8988T (cell line): ENCODE measurements at places on chromosomes 5 and 9.

- DNase-seq: no peak
Observed at GRCh38 chr5:107949688-107950341, 279.1 kb upstream of the EFNA5 start.

DNA sequence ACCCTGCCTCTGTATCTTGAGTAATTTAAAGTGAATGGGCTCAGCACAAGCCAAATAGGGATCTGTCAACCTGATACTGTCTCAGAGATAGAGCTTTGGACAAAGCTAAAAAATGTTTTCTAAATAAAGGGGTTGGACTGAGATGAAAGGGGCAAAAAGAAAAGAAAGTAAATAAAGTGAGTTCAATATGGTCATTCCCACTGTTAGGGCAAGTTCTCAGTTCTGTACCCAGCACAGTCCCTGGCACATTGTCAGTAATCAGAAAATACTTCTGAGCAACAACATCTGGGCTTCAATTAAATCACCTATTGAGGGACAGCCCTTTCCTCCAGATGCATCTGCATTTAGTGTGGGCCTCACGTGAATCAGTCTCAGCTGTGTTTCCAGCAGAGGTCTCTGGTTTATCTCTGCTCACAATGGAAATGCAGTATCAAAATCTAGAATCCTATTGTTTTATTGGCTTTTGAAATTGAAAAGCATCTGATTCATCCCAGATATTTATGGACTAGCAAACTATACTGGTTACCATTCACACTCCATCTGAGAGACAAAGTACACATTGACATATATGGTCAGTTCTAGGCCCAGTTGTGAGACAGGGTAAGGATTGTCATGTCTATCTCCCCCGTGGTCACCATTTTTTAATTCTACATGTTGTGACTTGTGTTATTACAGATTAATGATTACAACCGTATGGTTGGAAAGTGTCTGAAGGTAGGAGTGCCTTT, 35.6 kb downstream of the ZNF474 start:
- no peak for DNase-seq

- DNase-seq: no peak
Observed at GRCh38 chr5:13972029-13972428, 27.5 kb upstream of the DNAH5 start.

DNA sequence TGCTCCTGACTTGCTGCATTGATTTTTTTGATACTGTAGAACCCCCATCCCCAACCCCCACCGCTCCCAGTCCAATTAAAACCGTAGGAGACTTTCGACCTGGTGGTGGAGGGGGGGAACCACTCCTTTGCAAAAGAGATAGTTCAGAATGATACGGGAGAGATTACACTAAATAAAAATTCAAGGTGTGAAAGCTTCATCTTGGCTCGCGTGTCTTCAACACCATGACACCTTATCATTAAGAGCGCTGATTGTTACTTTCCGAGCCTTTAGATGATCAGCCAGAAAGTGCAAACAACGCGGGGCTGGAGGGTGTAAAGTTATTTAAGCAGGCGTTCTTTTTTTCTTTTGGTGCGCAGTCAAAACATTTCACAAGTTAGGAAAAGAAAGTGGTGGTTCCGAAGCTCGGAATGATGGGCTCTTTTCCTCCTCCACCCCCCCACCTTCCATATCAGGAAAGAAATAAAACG, 1.3 kb upstream of the ZNF462 start:
- DNase-seq: no peak

DNA sequence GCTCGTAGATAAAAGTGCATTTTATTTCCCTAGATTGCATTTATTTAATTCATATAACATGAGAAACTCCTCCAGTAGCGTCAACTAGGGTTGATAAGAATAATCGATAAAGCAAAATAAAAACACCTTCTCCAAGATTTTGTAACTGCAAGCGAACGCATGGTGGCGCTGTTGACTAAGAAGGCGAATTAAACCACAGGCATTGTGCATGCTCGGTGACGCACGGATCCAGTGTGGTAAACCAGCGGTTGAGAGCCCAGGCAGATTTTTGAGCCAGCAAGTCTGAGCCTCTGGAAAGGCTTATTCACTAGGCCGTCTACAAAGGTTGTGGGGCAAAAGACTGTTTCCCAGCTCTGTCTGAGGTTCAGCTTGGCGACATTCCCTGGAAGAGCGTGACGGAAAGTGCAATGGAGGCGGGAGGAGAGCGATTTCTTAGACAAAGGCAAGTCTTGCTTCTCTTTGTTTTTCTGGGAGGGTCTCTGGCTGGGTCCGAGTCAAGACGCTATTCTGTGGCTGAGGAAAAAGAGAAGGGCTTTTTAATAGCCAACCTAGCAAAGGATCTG, at the start of gene PCDHB3:
TSS of gene PCDHB3 (plus strand) at position 231 of the 563 bp plus-strand sequence. CDS start at position 408, 177 bp downstream.
- DNase-seq: peak; percentile 55

DNA sequence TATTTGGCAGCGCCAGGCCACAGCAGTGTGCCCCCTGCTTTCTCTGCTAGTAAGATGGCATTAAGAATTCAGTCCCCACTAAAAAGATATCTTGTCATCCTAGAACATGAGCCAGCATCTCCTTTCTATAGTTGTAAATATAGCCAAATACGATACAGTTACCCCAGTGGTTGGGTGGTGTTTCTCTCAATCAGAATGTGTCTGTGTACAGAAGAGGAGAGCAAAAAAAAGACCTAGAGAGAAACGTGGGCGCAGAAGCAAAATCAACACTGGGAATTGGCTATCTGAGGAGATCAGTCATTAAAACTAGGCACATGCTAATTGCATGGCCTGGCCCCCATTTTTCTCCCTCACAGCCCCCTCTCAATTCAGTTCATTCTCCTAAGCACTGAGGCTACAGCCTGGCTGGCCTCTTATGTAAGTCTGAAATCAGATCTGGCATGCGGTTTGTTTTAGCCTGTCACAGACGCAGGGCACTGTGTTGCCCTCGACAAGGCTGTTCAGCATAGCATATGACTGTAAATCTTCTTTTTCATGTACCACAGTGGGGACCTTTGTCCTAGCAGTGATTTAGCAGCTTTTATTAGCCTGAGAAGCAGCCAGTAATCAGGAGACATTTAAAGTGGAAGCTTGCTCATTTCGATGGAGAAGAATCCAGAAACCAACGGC, 57.8 kb downstream of the RORB start:
- DNase-seq: no peak

- DNase-seq: no peak
Observed at GRCh38 chr9:100354121-100354800, 1.5 kb upstream of the TEX10 start.

DNA sequence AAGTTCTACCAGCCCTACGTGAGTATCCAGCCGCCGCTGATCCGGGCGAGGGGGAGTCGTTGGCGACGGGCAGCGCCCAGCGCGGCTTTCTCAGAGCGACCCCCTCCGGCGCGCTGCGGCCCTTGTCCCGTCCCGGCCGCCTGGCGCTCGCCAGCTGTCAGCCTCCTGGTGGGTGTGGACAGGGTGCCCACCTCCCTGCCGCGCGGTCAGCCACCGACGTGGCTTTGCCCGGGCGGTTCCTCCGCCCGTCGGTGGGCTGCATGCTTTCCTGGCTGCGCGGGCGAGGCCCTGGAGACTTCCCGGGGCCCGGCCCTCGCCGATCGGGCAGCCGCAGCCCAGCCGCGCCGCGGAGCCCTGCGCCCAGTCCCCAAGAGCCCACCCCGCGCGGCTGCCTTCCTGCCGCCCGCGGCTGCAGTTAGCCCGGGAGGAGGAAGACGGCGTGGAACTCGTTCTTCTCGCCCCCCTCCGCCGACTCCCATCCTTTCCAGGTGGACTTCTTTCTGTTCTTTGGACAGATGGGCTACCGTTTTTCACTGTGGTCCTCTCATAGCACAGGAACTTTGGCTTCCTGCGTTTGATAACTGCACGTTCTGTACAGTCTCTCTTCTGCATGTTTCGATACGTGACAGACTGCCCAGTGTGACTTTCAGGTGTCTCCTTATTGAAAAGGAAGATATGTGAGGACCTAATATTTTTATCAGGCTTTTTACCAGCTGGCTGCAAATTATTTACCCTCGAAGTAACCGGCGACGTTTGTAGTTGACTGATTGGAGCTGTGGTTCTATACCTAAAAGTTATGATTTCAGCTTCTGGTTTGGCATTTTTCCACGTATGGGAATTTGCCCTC, 577 bp downstream of the AP3S1 start:
- DNase-seq: peak; percentile 51

- no peak for DNase-seq
Observed at GRCh38 chr5:109884676-109885075, 194.9 kb downstream of the MAN2A1 start.

DNA sequence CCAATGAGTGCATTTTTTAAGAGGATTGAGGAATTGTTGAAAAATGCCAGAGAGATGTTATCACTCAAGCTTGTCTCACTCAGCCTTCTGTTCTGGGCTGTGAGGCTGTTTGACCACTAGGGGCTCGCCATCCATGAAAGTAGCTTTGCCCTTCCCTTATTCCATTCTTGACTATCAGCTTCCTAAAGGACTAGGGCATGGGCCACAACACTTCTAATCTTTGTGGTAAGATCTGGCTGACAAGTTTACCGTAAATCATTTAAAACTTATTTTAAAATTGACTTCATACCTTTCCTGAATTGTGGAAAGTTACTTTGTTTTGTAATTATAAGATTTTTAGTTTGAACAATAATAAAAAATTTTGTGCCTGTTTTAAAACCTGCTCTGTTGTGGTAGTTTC, 49.5 kb downstream of the TJP2 start:
- DNase-seq: peak; percentile 50

DNA sequence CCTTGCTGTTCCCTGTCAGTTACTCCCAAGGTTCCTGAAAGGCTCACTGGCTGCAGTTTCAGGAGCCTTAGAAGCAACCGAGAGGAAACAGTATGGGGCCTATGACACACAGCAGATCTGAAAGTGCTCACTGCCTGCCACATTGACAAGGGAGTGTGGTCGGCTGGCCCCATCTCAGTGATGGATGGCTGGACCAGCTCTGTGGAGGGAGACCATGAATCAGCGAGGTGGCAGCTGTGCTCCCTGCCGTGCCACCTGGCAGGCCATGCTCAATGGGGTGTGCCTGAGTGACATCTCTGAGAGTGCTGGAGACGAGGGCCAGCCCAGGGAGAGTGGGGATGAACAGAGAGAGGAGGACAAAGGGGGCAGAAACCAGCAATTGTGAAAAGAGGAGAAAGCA, 49.1 kb downstream of the DOCK2 start:
- DNase-seq: no peak

DNA sequence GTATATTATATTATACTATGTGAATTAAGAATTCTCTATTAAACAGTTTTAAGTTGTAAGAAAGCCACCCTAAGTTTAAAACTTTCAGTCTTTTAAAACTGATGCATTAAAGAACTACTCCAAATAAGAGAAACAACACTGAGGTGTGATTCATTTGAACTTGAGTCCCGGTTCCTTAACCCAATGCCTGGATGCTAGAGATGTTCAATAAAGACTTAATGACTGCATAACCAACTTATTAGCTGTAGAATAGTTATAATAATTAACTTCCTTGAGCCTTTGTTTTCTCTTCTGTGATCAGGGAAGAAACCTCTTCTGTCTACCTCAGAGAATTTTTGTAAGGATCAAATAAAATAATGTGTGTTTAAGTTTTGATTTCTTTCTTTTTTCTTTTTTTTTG, 45.3 kb upstream of the DENND4C start:
- no peak for DNase-seq

- DNase-seq: no peak
Observed at GRCh38 chr5:68251804-68252522, 36.4 kb downstream of the PIK3R1 start.

DNA sequence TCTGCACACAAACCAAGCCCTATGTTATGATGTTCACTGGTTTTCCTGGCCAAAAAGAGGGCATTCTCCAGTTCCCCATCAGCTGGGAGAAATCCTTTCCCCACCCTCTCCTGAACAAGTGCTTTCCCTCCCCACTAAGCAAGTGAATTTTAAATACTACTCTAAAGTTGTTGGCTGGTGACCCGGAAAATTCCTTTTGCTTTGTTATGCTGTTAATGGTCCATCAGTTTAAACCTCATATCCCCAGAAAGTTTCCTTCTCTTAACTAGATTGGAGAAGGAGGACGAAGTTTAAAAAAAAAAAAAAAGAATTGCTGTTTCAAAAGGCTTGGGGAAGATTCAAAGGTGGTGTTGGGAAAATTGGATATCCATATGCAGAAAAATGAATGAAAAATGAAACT, 21.9 kb upstream of the SPRY4 start:
- no peak for DNase-seq

- no peak for DNase-seq
Observed at GRCh38 chr9:38024036-38024681, 44.9 kb downstream of the SHB start.

DNA sequence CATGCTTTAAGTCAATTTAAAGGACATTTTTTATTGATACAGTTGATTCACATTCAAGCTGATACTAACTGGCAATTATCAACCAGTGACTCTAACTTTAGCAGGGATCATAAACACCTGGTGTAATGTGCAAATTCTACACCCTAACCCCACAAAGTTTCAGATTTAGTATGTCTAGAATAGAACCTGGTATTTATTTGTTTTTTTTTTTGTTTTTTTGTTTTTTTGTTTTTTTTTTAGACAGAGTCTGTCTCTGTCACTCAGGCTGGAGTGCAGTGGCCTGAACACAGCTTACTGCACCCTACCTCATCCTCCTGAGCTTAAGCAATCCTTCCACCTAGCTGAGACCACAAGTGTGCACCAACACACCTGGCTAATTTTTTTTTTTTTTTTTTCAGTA, 311.2 kb upstream of the SEMA6A start:
- DNase-seq: no peak

GRCh38 chr5:75496026-75496425, 15.4 kb downstream of the CERT1 start:
- no peak for DNase-seq

- no peak for DNase-seq
Observed at GRCh38 chr9:5543875-5544702, 33.8 kb downstream of the PDCD1LG2 start.

DNA sequence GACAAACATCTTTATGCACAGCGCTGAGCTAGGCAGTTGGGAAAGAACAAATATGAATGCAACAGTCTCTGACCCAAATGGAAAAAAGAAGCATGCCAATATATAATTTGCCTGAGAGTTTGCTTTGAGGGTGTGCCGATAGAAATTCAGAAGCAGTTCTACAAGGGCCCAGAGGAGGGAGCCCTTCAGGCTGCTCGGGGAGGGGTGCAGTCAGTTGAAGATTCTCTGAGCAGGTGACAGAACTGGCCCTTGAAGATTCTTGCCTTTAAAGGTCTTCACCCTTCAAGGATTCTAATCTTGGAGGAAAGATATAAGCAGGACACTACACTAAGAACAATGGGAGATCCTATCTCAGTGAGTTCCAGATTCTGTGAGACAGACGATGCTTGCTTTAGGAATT, 3.7 kb upstream of the PAPPA start:
- DNase-seq: no peak

GRCh38 chr9:108743416-108743815, 112.4 kb downstream of the ACTL7B start:
- DNase-seq: no peak

GRCh38 chr9:126939821-126940221, 25.2 kb downstream of the RALGPS1 start:
- DNase-seq: no peak
